ENCODE measurements at places on chromosomes 4 and X.

DNA sequence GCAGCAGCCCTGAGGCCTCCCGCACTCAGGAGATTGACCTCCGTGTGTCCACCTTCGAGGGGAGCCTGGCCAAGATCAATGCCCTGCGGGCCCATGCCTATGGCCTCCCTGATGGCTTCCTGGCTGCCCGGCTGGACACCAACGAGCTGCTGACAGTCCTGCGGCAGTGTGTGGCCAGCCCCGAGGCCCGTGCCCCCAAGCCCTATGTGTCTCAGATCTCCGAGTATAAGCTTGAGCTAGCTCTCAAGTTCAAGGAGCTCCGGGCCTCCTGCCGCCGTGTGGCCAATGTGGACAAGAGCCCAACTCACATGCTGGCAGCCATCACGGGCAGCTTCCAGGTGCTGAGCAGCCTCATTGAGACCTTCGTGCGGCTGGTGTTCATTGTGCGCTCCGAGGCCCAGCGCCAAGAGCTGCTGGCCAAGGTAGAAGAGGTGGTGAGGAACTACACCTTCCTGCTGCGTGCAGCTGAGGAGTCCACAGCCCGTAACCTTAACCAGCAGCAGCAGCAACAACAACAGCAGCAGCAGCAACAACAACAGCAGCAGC, 25.5 kb upstream of the PRPS1 start:
- DNase-seq, result no peak

- no peak for DNase-seq
Observed at GRCh38 chr4:182391111-182391684, 148.0 kb downstream of the TENM3 start.

DNA sequence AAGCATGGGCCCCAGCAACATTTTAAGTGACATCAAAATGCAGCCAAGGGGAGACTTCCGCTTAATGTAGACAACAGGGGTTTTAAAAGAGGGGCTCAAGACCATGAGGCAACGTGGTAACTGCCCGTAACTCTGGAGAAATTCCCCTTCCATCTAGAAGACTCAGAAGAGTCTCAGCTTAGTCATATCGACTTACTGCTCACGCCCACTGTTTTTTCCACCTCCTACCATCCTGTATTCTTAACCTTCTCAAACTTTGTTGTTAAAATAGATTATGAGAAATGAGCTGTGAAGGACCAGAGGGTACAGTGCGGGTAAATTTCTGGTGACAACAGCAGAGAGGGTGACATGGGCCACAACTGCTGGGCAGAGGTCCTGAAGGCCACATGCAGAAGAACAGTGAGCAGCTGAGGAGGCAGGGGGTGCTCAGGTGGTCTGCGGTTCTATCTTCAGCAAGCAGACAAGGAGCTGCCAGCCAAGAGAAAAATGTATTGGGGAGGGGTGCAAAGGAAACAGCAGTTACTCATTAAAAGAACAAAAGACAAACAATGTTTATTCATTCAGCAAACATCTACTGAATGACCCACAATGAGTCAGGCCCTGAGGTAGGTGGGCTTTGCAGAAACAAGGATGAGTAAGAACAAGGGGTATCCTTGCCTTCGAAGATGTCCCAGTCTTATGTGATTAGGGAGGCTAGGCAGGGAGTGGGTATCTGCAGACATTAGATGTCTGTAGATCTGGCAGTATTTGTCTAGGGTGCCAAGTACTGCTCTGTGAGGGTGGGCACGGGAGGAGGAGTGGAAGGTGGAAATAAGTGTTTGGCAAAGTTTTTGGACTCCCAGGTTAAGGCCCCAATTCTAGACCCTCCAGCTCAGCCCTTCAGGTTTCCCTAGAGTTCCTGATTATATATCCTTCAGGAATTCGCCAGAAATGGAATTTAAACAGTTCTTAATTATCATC, 175.3 kb downstream of the TSPAN5 start:
- peak; percentile 10 for DNase-seq

- DNase-seq, result no peak
Observed at GRCh38 chr4:88709989-88710388, 12.4 kb upstream of the NAP1L5 start.

- DNase-seq, result no peak
Observed at GRCh38 chr4:64729561-64729960, 320.3 kb upstream of the TECRL start.

DNA sequence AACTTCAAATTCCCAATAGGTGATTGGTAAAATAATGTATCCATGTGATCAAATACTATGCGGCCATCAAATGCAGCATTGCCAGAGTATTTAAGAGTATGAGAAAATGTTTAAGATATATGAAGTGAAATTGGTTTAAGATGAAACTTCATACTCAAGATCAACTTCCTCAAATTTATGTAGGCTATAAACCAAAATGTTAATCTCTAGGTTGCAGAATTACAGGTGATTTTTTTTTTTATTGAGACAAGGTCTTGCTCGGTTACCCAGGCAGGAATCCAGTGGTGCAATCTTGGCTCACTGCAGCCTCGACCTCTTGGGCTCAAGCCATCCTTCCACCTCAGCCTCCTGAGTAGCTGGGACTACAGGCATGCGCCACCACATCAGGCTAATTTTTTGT, 25.3 kb downstream of the ACSL4 start:
- no peak for DNase-seq

GRCh38 chrX:1946974-1947373, 332.1 kb downstream of the ASMT start:
- no peak for DNase-seq

- no peak for DNase-seq
Observed at GRCh38 chr4:1746919-1747602, 25.7 kb downstream of the TACC3 start.

- DNase-seq, result no peak
Observed at GRCh38 chrX:50514811-50515210, 44.2 kb upstream of the DGKK start.

GRCh38 chrX:20354505-20354904, 87.8 kb upstream of the RPS6KA3 start:
- DNase-seq, result no peak

- no peak for DNase-seq
Observed at GRCh38 chr4:3256230-3257102, 7.5 kb downstream of the MSANTD1 start.

- DNase-seq, result no peak
Observed at GRCh38 chr4:37802068-37802666, 24.3 kb upstream of the PGM2 start.

DNA sequence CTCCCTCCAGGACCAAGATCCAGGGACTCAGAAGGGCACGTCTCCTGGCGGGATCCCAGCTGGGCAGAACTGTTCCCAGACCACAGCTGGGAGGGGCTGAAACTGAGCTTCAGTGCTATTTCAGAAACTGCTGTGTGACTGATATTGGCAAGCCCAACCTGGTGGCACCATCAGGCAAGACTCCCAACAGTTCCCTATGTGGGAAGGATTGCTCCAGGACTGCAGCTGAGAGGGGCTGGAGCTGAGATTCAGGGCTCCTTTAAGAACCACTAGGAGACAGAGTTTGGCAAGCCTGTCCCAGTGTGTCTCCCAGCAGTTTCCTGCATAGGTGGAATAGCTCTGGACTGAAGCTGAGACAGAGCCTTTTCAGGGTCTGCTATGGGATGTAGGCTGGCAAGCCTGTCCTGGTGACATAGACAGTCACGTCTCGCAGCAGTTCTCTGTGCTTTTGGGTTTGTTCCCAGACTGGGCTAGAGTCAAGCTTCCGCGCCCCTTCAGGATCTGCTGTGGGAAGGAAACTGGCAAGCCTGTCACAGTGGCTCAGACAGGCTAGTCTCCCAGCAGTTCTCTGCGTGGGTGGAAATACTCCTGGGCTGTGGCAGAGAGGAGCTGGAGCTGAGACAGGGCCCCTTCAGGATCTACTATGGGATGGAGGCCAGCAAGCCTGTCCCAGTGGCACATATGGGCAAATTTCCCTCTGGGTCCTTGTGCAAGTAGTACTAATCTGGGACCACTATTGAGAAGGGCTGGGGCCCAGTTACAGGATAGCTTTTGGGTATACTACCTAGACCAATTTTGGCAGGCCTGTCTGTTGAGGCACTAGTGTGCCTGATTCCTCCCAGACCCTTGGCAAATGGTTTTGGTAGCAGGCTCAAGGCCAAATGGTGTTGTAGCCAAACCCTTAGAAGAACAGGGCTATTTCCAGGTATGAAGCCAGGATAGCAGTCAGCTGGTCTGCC, 20.2 kb upstream of the MED14 start:
- DNase-seq, result no peak

DNA sequence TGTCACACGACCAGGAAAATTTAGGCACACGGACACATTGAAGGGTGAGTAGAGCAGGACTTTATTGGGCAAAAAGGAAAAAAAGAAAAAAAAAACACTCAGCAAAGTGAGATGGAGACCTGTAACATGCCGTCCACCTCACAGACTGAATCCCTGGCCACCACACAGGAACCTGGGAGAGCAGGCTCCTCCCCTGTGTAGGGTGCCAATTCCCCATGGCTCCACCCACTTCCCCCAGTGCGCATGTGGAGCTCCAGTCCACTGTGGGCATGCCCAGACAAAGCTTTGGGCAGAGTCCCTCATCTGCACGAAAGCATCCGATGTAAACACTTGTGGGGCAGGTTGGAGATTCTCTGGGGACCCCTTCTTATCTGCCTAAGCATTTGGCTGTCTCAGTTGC, 23.6 kb upstream of the CBR4 start:
- no peak for DNase-seq

DNA sequence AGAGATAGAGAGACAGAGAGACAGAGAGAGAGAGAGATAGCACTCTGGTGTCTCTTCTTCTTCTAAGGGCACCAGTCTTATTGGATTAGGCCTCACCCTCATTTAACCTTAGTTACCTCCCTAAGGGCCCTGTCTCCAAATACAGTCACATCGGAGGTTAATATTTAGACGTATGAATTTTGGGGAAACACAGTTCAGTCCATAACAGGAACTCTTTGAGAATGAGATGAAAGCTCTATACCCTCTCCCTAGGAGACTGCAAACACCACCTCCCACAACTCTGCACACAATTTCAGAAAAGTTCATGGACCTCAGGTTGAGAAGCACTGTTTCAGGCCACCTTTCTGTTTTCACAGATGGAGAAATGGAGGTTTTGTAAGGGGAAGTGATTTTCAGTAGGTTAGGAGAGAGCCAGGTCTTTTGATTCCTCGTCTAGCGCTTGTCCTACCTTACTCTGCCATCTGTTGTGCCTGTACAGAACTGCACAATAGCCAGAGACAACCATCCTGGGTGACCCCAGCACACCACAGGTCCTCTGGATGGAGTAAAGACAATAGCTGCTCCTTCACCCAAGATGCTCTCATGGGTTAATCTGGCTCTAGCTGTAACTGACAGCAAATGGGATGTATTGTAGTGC, 16.9 kb upstream of the LOC101059915 start:
- DNase-seq, result no peak

GRCh38 chr4:79700356-79700755, 292.3 kb upstream of the GK2 start:
- no peak for DNase-seq

- DNase-seq, result no peak
Observed at GRCh38 chr4:154658680-154659405, 46.4 kb upstream of the FGG start.

DNA sequence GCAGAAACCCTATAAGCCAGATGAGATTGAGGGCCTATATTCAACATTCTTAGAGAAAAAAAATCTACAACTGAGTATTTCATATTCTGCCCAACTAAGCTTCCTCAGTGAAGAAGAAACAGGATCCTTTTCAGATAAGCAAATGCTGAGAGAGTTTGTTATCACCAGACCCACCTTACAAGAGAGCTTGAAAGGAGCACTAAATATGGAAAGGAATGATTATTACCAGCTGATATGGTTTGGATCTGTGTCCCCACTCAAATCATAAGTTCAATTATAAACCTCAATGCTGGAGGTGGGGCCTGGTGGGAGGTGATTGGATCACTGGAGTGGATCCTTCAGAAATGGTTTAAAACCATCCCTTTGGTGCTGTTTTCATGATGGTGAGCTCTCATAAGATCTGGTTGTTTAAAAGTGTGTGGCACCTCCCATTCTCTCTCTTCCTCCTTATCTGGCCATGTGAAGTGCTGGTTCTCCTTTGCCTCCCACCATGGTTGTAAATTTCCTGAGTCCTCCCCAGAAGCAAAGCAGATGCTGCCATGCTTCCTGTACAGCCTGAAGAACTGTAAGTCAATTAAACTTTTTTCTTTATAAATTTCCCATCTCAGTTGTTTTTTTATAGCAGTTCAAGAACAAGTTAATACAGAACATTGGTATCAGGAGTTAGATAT, 144.2 kb downstream of the MSN start:
- no peak for DNase-seq

GRCh38 chr4:10114147-10114546, 2.5 kb downstream of the WDR1 start:
- DNase-seq, result no peak

- DNase-seq, result no peak
Observed at GRCh38 chrX:63361494-63361893, 10.4 kb upstream of the SPIN4 start.

DNA sequence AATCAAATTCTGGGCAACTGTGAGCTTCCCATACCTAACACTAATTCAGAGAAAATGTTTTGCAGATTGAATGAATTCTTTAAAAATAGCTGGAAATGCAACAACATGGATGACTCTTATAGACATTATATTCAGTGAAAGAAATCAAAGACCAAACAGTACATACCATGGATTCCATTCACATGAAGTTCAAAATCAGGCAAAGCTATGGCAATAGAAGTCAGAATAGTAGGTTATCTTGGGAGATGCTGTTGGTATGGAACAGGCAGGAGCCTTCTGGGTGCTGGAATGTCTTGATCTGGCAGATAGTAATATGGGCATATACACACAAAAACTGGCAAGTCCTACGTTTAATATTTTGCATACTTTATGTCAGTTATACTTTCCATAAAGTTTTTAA, 25.5 kb upstream of the CBLL2 start:
- no peak for DNase-seq

GRCh38 chr4:45033676-45034419, 307.5 kb upstream of the GNPDA2 start:
- DNase-seq, result no peak

- no peak for DNase-seq
Observed at GRCh38 chr4:156889616-156890594, 81.7 kb downstream of the PDGFC start.

DNA sequence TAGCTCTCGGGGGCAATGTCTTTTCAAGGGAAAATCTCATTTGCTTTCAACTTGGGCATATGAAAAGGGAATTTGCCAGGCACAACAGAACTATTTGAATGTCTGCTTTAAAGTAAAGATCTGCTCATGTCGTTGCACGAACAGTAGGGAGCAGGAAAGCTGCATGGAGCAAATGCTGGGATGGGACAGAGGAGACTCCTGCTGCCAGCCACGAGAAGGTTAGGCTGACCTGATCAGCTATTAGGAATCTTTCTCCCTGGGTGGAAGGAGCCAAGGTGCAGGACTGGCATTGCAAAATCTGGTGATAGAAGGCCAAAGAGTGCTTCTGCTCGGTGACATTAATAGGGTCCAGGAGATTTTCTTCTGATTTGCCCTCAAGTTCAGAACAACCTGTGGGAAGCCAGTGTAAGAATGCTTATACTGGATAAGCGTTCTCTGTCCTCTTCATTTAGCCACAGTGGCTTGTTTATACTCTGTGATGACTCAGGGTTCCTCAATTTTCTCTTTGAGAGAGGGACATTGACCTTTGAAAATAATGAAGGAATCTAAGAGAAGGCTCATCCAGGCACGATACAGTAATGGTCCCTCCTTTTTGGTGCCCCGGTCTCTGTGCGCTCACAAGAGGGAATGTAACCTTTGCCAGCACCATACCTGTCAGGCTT, 22.9 kb downstream of the FHL1 start:
- no peak for DNase-seq
